ENCODE measurements at places on chromosomes 6 and 20.

DNA sequence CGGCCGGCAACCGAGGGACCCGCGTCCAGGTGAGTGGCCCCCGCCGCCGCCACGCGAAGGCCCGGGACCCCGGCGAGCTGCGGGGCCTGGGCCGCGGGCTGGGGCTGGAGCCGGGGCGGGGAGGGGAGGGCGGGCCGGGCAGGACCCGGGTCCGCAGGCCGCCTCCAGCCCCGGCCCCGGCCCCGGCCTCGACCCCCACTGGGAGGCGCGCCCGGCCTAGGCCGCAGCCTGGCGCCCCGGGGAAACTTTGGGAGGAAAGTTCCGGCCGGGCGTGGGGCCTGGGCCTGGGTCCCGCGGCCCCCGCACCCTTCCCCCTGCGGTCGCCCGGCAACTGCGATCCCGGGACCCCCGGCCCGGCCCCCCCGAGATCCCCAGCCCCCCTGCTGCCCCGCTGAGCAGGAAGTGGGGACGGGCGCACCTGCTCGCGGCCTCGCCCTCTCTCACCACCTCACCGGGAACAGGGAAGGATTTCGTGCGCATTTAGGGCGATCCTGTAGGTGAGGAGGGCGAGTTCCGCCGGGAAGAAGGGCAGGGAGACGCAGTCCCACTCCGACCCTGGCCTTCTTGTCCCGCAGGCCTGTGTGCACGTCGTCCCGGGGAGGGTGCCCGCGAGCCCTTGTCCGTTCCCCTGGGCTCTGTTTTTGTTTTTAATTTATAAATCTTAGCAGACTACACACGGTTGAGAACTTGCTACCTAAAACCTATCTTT is 402 bp downstream of the OSBPL2 start:
- DNase-seq: no peak

GRCh38 chr6:161067749-161068148 is 76.2 kb downstream of the MAP3K4 start:
- no peak for DNase-seq

- no peak for DNase-seq
Observed at GRCh38 chr20:16267526-16267925, 305.7 kb downstream of the KIF16B start.

- DNase-seq: peak; percentile 49
Observed at GRCh38 chr6:113857556-113858479, 673 bp downstream of the MARCKS start.

GRCh38 chr20:50116368-50116999 is 3.5 kb upstream of the UBE2V1 start:
- DNase-seq: no peak

DNA sequence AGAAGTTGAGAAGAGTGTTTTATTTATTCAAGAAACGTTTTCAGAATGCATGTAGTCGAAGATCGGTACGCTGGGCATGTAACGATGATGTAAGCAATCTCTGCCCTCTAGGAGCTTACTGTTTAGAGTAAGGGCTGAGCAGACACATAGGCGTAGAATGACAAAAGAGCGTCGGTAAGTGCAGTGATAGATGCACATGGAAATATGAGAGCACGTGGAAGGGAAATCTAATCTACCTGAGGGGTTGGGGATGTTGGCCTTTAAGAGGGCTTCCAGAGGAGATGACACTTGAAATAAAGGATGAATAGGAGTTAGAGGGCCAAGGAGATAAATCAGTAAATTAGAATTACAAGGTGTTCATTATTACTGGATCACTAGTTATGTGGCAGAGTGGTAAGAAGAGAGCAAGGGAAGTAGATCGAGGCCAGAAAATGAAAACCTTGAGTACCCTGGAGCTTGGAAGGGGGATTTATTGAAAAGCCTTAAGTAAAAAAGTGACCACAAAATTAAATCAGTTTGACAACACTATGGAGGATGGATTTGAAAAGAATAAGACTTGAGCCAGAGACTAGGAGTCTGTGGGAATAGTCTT is 782 bp downstream of the TRMT11 start:
- DNase-seq: peak; percentile 38

GRCh38 chr6:112286500-112287144 is 32.3 kb upstream of the LAMA4 start:
- DNase-seq: no peak

DNA sequence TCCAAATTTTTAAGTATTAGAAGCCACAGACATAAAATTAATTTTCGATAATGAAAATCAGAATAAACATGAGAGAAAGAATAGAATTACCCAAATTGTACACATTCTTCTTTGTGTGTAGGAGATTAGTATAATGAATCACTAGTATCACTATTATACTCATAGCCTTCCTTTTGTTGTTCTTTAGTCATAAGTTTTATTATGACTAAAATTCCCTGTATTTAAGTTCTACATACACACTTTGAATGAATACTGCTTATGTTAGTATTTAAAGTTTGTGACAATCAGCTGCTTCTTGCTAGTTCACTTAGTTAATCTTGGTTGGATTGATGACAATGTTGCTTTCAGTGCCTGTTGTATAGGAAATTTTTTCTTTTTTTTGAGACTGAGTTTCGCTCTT is 72.7 kb downstream of the CCDC170 start:
- no peak for DNase-seq

- DNase-seq: peak; percentile 79
Observed at GRCh38 chr6:24126586-24127192, 674 bp downstream of the NRSN1 start.

- no peak for DNase-seq
Observed at GRCh38 chr6:106637717-106638341, 8.5 kb downstream of the QRSL1 start.

DNA sequence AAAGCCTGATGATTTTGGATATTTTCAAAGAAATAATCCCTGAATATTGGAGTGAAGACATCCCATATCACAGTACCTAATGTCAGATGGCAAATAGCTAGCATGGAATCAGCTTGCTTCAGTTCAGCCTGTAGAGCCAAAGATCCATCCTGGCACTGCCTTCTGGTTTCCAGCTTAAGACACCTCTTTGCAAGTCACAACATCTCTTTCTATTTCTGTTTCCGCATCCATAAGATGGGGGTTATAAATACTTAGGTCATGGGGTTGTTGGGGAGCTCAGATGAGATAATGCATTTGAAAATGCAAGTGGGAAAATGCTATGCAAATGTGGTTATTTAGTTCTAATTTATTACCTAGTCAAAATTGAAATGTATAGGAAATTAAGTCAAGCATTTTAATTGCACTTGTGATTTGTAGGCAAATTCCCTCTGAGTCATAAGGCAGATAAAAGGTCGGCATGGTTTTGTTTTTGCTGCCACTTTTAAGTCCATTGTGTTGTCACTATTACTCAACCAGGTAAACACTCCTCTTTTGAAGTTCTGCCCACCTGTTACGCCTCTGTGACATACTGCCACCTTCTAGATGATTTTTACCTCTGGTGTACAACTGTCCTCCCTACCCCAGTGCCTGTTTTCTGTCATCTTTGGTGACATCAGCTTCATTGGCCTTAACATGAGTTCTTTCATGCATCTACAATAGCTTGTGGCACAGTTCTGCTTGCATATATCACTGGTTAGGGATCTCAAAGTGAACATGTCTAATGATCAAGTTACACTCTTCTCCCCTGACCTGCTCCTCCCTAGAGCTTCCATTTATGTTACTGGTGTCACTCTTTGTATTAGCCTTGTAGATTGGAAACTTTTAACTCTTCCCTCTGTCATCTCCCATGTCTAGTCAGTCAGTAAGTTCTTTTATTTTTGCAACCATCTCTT is 96.6 kb downstream of the CDKAL1 start:
- no peak for DNase-seq

DNA sequence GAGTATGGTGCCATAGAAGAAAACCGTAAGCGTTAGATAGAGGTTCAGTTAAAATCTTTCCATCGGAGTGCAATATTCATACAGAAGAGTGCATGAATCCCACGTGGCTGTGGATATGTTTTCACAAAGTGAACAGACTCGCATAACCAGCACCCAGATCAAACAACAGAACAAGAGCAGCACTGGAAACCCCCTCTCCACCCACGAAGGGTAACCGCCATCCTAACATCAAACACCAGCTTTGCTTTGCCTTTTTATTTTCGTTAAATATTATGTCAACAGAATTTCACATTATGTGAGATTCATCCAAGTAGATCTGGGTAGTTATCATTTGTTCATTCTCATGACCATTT is 4.7 kb downstream of the GTSF1L start:
- DNase-seq: no peak

GRCh38 chr6:13045676-13046075 is 282.7 kb downstream of the TBC1D7 start:
- DNase-seq: no peak

DNA sequence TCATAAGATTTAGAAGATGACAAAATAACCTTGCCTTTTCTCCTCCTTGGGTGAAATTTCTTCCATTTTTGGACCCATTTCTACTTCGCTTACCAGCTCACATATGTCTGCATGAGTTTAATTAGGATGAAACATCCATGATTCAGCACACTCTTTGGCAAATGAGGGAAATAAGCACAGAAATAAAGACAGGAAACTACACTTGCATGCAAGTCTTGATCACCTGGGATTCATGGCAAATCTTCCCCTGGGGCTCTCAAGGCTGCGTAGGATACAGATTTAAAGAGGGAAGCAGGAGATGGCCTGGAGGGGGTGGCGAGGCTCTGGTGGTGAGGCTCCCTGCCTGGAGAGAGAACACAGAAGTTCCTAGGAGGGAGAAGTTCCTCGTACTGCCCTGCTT is 147.8 kb downstream of the EDN3 start:
- DNase-seq: no peak

DNA sequence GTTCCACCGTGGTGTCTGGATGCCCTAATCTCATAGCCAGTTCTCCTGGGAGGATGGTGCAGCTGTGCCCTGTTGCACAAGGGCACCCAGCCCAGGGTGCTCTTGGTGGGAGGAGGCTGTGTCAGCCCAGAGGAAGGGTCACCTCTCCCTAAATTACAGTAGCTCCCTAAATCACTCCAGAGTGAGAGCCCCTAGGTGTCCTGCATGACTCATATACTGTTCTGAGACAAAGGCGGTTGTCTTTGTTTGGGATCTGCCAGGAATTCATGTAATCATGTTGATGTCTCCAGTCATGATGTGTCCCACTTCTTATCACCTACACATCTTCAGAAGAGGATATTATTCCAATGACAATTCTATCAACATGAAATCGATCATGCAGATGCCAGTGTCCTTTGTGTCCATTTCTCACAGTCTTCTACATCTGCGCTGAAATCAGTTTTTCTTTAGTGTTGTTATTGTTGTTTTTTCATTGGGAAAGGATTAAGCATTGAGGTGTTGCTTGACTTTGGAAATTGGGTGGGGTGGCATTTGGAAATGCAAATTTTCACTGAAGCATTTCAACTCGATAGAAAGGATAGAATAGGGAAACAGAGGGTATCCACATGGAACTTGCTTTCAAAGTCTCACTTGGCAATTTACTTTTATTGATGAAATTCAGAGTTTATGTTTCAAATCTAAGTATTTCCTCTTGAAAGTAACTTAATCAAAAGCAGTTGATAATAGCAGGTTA is 19.5 kb downstream of the PERP start:
- DNase-seq: no peak

DNA sequence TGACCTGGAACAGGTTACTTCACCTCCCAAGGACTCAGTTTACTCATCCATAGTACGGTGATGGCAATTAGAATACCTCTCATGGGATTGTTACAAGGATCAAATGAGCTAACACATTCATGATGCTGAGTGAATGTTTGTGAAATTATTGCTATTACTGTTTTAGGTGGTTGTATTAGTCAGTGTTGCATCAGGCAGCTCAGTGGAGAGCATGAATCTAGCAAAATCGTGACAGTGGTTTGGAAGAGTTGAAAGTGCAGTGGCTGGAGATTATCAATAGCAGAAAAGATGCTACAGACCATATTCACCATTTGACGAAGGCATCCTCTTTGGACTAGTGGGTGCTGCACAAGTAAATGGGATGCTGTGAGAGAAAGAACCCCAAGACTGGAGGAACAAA is 50.4 kb upstream of the CTNNBL1 start:
- DNase-seq: no peak

GRCh38 chr6:4358414-4359107 is 223.2 kb upstream of the ECI2 start:
- DNase-seq: no peak

- no peak for DNase-seq
Observed at GRCh38 chr6:117491916-117492315, 9.4 kb downstream of the DCBLD1 start.

- DNase-seq: no peak
Observed at GRCh38 chr6:113365191-113365590, 492.0 kb upstream of the MARCKS start.

DNA sequence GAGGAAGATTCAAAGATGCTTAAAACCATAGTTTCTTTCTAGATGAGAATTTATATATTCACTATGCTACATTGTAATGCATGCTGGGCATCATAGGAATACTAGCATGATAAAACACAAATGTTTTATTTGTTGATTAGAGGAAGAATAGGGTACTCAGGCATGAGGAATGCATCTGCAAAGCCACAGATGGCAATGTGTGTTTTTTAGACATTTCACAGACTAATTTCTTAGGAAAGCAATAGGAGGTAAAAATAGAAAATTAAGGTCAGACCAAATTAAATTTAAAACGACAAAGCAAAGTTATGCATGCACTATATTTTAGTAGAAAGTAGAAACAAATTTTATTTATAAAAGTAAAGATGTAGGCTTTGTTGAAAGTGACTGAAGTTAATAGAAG is 2.1 kb downstream of the TTK start:
- DNase-seq: no peak

DNA sequence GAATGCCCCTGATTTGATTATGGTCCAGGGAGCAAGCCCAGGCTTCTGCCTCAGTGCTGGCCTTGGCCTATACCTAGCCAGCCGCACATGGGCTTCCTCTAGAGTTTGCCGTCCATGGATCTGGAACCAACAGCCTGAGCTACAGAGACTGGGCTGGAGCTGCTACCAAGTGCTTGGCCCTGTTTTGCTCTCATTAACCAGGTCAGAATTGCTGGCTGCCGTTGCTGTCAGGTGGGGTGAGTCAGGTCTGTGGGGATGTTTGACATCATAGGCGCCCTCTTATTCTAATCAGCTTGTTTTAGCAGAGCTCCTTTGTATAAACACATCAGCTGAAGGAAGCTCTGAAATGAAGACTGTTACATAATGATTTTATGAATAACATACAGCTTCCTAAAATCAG is 83.1 kb upstream of the PHACTR2 start:
- DNase-seq: no peak

All from left renal cortex interstitium (tissue), 4 donors.